ENCODE measurements at places on chromosomes 1 and 21.

DNA sequence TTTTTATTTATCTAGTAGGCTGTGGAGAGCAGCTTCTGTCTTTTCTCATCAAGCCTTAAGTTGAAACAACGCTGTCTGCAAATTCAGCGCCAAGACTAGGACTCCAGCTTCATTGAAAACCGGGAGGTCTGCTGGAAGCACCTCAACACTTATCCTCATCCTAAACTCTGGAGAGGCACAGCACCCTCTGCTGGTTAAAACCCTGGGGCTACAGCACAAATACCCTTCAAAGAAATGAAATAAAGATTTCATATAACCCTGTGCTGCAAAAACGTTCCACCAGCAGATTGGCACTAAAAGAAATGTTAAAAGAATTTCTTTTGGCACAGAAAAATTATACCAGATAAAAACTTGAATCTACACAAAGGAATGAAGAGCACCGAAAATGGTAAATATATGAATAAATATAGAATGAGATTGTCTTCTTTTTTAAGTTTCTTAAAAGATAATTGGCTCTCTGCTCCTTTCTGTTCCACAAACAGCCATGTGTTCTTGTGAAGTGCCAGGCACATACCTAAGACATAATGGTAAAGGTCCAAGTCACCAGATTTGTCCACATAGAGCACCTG, 227.7 kb upstream of the SAMSN1 start:
- DNase-seq = peak; percentile 65

DNA sequence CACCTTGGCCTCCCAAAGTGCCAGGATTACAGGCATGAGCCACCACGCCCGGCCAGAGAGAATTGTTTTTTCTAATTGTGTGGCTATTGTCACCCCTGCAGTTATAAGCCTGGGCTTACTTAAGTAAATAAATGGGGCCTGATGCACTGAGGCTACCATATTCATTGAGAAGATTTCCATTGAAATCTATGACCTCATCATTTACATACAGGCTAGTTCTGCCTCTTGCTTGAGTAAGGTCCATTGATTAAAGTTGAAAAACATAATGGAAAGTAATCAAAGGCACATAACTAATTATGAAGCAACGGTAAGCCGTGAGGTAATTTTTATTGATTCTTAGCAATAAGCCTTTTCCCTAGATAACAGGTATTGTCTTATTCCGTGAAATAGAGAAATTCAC, 788.9 kb downstream of the ADGRL2 start:
- DNase-seq = no peak

DNA sequence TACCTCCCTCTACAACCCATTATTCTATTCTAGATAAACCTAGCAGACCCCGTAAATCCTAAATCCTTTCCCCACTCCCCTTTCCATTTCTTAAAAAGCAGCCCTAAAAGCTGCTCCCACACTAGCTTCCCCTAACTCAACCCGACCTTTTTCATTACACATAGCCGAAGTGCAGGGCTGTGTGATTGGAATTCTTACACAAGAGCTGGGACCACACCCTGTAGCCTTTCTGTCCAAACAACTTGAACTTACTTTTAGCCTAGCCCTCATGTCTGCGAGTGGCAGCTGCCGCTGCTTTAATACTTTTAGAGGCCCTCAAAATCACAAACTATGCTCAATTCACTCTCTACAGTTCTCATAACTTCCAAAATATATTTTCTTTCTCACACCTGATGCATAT, 19.6 kb upstream of the PDPN start:
- no peak for DNase-seq

DNA sequence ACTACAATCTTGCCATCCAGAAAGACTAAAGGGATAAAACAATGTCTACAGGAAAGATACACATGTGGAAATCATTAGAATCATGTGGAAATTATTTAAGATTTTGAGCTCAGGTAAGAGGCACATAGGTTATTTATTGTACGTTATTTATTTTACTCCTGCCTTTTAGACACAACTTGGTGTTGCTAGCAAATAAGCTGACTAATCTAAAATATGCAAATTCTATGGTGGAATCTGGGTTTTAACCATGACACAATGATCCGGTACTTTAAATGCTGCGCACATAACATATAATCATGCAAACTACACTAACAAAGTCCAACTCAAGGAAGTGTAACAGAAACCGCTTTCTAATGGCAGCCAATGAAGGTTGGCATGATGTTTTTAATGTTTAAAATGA, 112.5 kb downstream of the IFI44 start:
- no peak for DNase-seq

DNA sequence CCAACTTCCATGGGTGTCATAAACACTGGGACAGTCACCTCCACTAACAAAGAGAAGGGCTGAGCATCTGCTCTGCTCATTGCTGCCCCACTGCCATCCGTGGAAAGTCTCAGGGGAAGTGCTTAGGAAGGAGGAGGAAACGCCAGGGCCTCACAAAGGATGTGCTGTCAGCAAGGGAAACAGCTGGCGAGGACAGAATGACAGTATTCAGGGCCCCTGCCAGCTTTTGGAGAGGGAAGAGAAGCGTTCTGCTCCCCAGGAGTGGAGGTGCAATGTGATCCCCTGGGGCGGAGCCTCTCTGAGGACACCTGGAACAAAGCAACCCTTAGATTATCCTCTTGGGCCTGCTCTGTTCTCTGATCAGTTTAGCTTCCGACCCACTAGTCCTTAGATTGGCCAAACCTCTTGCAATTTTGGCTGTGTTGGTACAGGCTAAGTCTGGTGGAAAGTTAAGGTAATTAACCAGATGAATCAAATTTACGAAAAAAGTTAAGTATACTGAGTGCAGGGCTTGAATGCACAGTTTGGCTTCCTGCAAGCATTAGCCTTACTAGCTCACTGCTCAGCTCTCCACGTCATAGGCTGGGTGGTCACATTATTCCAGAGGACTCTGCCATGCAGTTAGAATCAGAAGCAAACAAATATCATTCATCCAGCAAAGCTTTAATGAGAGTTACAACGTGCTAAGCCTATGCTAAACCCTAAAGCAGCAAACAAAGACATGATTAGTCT, 170.2 kb upstream of the NFIA start:
- DNase-seq = no peak

GRCh38 chr1:12245116-12245515, 15.3 kb downstream of the VPS13D start:
- DNase-seq = no peak

GRCh38 chr1:22101199-22101598, 41.7 kb downstream of the WNT4 start:
- no peak for DNase-seq

DNA sequence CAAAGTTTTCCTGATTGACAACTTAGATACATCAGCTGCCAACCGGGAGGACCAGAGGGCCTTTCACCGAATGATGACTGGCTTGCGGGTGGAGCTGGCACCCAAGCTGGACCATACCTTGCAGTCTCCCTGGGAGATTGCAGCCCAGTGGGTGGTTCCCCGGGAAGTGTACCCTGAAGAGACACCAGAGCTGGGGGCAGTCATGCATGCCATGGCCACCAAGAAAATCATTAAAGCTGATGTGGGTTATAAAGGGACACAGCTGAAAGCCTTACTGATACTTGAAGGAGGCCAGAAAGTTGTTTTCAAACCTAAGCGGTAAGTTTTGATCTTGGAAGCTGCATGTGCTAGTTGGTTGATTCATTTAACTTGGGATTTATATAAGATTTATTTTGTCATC, 18.2 kb downstream of the FAM20B start:
- DNase-seq = no peak
